ENCODE measurements at places on chromosomes 12 and 14.

GRCh38 chr12:18192119-18192518 is 69.2 kb upstream of the PIK3C2G start:
- no peak for DNase-seq

GRCh38 chr12:28543021-28543890 is 353.0 kb downstream of the CCDC91 start:
- no peak for DNase-seq

DNA sequence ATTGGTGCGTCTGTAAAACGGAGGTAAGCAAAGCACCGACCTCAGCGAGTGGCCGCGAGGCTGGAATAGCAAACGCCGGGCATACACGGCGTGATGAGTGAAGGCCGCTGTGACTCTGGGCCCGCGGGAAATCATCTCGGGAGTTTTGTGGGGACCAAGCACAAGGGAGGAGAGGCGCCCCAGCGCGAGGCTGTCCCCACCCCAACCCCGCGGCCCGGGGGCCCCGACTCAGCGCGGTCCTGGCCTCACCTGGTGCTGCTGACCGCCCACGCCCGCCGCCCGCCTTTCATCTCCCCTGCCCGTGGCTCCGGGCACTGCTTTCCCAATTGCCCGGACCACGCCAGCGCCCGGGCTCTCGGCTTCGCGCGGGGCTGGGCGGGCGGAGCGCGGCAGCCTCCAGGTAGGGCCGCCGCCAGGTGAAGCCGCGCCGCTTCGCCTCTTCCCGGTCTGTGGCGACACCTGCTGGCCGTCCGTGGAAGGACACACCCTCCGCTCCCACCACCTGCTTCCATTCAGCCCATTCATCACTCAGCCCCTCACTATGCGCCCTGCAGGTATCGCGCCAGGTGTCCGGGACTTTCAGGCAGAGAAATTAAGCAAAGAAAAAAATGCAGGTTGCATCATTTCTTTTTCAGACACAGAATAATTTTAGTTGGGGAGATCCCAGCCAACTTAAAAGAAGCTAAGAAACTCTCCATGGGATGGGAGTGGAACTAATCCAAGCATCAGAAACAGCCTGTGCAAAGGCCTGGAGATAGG is 360.4 kb downstream of the MED13L start:
- peak; percentile 59 for DNase-seq

GRCh38 chr14:61147831-61148549 is 133.1 kb downstream of the TMEM30B start:
- DNase-seq: no peak

- DNase-seq: no peak
Measured at GRCh38 chr14:86022031-86022629, 492.2 kb downstream of the FLRT2 start.

DNA sequence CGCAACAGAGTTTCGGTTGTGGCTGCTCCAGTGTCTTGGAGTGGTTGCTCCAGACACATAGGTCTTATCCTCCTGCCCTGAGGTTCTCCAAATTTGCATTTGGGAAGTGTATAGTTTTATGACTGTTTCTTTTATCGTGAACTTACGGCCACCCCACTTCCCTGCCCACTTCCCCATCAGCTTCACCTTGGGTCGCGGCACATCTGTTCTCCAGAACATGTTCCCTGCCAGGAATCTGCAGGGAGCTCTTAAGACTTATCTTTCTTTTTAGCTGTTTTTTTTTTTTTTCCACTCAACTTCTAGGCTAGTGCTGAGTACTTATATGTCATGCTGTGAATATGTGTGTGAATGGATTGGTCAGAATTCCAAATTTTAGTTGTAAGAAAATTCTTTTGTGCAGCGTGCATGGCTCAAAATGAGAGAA is 75.4 kb downstream of the ETV6 start:
- no peak for DNase-seq

GRCh38 chr12:109627633-109628032 is 54.0 kb downstream of the MVK start:
- no peak for DNase-seq

- DNase-seq: no peak
Measured at GRCh38 chr14:77573964-77574363, 42.5 kb downstream of the SPTLC2 start.

GRCh38 chr12:43754015-43754414 is 4.6 kb downstream of the PUS7L start:
- no peak for DNase-seq

DNA sequence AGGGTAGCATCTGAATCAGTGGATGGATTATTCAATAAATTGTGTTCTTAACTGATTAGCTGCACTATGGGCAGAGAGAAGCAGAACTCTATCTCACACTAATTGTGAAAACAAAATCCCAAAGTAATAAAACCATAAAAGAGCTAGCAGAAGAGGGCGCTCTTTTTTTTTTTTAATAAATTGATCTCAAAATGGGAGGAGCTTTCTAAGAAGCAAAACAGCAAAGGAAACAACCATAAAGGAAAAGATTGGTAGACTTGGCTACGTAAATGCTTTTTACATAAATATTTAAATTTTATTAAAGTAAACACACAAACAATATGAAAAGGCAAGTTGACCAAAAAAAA is 1.5 kb upstream of the TM7SF3 start:
- no peak for DNase-seq

DNA sequence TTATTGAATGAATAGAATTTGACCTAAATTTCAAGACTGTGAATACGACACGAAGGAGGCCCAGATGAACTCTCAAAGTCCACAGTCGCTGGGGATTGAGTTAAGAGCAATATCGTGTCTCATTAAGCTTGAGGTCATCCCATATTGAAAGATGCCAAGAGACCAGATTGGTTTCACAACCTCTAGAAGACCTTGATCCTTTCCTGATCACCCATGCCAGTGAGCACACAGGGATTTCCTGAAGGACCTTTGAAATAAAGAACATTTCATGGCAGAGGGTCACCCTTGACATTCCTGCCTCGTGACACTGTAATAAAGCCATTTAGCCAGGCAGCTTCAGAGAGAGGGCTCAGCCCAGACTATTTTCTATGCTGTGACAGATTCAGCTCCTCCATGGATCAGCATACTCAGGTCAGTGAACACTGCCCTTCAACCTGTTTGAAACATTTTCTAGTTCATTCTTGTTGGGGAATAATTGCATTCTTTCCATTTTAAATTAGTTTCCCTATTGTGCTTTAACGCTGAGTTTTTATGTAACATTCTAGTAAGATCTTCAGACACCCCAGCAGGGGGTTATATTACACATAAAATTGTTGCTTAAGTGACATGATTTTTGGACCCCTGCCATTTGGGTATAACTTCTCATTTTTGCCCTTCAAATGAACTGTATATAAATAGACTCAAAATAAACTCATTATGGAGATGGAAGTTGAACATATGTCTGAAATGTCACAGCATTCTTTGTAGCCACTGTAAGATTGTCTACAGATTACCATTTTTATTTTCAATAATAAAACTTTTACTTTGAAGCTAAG is 213.2 kb downstream of the C12orf50 start:
- DNase-seq: no peak

GRCh38 chr12:6613015-6613775 is 6.0 kb upstream of the CHD4 start:
- DNase-seq: peak; percentile 61

DNA sequence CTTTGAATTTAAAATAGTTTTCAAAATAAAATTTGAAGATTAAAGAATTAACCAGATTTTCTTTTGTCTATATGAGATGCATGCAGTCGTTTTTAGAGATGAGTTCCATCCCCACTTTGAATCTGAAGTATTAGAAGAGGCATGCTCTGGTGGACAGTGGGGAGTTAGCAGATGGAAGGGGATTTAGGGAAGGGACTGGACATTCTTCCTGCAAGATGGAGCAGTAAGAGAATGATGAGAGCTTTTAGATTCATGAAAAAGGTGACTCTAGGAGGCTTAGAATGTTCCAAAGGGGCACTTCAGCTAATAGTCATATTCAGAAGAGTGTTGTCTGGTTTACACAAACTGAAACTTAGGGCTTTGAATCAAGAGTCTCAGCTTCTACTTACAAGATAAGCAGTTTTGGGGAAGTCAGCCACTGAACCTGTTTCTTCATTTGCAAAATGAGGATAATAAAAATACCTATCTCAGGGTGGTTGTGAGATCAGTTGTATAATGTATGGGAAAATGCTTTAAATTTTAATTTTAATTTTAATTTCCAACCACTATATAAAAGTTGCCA is 3.7 kb downstream of the ZBTB1 start:
- no peak for DNase-seq

Data from CD4-positive, alpha-beta T cell treated with Interleukin-1 beta for 1 hour (primary cell).